ENCODE measurements at places on chromosomes 5 and 9.

DNA sequence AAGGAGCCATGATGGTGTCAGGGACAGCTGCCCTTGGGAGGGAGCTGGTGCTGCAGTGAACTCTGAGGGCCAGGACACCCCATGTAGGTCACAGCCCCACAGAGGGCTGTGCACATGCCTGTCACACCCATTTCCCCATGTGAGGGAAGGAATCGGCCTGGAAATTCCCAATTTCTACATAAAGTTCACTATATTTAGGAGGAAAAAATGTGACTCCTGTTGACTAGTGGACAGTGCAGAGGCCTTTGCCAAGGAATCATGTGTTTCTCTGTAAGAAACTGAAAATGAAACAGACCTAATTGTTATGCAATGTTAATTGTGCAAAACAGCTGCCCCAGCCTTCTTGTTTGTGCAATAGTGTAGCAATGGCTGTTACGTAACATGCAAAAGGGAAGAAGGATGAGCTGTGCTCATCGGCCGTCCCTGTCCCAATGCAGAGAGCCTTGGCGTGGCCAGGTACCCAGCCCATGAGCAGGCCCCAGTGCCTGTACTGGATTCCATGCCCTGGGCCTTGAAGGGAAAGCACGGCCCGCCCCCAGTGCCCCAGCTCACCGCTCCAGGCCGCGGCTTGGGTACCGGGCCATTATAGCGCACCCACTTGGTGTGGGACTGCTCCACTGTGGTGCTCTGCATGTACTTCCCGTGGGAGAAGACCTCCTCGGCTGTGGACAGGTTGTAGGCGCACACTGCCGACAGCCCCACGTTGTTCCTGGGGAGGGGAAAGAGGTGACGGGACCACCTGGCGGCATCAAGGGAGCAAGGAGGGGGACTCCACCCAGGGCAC, 70.0 kb downstream of the SECISBP2 start:
- no peak for ATAC-seq

GRCh38 chr5:168390491-168390890, 95.8 kb upstream of the RARS1 start:
- ATAC-seq: no peak

DNA sequence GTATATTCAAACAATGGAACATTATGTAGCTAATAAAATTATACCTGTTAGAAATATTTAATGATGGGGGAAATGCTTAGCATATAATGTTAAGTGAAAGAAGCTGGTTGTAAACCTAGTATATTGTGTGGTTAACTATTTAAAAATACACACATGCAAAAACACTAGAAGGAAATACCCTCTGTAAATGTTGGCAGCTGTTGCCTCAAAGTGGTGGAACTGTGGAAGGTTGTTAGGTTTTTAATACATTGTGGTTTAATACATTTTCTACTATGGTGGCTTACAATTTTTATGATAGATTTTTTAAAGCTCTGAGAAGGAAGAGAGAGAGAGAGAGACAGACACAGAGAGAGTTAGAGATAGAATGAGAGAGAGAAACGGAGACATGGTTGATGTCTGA, 74.9 kb downstream of the COL15A1 start:
- ATAC-seq: no peak

- no peak for ATAC-seq
These were observed 36.7 kb downstream of the GSN start for GRCh38 chr9:121304707-121305106.

DNA sequence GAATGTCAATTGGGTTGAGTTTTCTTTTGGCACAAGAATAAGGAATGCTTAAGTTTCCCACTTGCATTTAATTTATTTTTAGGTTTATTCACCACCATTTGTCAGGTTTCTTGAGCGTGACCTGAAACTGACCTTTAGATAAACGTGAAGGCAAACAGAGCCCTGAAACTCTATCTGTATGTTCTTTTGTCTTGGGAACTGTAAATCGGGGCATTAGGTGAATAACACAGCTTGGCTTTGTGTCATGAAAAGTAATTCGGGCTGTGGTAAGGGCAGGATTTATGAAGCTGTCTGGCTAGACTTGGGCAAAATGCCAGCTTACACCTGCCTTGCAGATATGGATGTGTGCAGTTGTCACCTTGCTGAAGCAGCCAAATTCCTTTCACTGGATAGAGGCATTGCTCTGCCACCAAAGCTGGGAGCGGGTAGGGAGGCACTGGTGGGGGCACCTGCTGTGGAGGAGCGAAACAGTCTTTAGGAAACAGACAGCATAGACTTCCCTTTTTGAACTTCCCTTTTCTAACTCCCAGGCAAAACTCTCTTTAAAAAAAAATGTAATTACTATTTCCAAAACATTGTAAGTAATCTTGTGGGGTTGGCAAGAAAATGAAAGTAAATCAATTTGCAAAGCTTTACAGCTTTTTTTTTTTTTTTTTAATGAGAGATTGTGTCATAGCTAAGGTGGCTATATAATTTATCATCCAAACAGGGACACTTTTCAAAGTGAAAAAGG, 545.2 kb downstream of the CSNK1G3 start:
- no peak for ATAC-seq

GRCh38 chr9:120531683-120532300, 48.2 kb downstream of the CDK5RAP2 start:
- ATAC-seq: no peak

GRCh38 chr5:1032551-1033027, 24.0 kb downstream of the NKD2 start:
- no peak for ATAC-seq

DNA sequence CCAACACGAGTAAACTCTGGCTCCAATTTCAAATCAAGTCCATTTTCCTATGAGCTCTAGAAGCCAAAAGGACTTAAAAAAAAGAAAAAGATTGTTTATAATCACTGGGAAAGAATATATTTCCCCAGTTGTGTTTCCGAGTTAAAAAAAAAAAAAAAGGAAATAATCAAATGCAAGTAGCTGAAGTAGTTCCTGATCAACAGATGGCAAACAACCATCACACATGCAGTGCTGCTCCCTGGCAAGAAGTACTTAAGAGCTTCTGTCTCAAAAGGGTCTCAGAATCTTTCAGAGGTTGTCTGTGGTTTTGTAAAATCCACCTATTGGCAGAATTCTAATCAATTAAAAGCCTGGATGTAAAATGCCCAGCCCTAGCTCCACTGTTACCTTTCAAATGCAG, 387.9 kb downstream of the RAB3C start:
- no peak for ATAC-seq

DNA sequence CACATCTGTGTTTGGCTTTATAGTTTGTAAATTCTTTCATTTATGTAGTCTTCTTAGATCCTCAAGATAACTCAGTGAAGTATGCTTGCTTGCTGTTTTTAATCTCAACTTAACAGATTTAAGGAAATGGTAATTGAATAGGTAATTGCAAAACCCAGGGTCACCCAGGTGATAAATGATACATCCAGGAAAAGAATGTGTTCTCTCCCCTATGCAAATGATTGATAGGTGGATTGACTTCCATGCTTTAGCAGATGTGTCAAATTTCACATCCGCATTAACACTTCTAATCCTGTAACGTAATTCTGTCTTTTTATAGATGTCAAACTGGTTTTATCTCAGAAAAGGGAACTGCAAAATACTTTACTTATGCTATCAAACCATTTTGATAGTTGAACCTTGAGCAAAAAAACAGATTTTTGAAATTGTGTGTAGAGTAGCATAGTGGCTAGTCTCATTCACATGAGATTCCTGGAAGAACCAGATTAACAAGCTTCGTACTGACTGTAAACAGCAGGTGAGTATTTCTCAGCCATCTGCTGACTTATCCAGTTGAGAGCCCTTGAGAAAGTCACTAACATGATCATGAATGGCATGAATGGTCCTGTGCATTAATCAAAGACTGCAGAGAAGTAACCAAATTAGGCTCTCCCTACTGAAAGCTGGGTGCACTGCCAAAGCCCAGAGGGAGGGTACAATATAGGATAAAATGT, 86.7 kb upstream of the PAM start:
- no peak for ATAC-seq

DNA sequence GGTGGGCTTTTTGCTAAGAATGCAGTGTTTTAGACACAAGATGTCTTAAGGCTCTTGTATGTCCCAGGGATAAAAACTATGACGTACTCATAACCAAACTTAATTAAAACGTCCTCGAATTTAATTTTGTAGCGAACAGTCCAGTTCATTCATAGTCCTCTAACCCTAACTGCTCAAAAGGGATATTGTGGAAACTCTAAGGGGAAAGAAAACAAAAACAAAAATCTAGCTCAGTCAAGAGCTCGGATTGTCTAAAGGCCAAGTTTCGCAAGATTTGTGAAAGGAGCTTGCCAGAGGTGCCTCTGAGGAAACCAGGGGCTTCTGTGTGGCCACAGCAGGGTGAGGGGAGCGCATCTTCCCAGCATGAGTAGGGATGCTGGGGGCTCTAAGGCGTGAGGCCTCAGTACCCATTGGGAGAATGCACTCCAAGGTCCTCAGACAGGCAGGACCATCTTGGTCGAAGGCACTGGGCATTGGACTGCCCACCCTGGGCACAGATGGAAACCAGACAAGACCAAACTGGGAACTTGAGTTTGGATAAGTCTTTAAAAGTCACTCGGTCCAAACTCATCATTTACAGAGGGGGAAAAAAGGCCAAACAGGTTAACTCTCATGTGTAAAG, 71.8 kb downstream of the PRRT1B start:
- no peak for ATAC-seq

DNA sequence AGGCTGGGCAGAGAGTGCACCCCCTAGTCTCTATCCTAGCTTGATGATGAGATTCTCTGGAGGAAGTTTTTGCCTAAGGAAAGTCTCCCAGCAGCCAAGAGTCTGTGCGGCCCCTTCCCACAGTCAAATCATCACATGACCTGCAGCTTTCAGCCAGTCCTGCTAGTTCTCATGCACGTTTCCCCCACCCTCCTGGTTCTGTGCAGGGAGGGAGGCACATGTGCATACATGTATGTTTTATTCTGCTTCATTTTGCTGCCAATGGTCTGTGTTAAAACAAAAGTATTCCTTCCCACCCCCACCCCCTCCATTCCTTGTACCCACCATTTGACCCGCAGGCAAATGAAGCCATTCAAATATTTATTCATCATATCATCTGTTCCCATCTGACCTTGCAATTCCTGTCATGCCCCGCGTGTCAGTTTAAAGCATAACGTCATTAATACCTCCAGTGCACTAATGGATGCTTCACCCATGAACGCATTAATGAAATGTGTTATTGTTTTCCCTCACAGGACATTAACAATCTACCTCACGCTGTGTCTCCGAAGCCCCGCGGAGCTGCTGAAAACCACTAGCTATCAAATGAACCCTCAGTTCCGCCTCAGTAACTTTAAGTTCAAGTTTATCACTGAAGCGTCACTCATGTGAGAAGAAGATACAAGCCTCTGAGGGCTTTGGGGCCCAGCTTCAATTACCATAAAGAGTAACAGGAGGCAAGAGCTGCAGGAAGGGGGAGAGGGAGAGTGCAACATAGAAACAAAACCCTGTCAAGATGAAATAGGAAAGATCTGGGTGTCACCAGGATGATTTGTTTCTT, 139.6 kb downstream of the RASEF start:
- no peak for ATAC-seq

DNA sequence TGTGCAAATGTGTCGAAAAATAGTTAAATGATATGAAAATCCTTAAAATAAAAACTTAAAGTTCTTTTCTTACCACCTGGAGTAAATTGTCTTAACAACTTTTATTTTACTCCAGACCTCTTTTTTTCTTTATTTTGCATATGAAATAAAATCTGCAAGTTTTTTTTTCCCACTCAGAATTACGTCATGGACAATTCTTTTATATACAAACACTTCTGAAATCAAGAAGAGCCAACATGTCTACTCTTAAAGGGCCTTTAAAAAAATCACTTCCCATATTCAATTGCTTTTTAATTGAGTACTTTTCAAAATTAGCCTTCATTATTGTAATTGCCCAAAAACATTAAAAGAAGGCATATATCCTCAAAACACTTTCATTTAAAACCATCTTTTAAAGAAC, 37.7 kb upstream of the ZFAND5 start:
- ATAC-seq: no peak

GRCh38 chr5:43017428-43017815, 22.7 kb downstream of the ANXA2R start:
- ATAC-seq: peak; percentile 16

GRCh38 chr5:89270901-89271300, 387.9 kb upstream of the MEF2C start:
- no peak for ATAC-seq

DNA sequence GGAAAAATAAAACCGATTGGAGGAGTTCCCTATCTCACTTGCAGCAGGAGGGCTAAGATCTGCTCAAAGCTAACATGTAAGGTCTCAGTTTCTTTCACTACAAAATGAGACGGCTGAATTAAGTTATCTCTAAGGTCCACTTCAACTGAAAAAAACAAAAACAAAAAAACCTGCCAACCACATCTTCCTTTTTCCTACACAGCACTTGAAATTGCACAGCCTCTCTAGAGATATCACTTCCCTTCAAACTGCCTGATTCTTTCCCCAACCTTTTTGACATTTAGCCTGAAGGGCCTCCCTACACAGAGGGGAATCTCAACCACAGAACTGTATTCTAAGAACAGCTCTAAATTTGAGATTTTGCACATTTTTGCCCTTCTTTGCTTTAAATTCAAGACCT, 227.9 kb upstream of the TARS1 start:
- ATAC-seq: no peak

DNA sequence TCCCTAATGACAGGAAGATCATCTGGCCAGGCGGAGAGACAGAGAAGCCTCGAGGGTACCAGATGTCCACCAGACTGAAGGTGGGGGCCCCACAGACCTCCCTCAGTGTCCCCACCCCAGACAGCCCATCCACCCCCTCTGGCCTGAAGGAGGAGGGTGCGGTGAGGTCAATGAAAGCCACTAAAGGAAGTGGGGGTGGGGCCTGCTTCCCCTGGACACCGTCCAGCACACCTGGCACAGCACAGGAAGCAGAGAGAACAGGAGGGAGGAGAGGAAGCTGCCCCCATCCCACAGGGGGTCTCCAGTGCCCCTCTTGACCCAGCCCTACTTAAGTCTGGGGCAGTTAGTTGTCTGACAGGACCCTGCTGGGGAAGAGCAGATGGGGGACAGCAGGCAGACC, 11.2 kb downstream of the LRRC26 start:
- no peak for ATAC-seq

DNA sequence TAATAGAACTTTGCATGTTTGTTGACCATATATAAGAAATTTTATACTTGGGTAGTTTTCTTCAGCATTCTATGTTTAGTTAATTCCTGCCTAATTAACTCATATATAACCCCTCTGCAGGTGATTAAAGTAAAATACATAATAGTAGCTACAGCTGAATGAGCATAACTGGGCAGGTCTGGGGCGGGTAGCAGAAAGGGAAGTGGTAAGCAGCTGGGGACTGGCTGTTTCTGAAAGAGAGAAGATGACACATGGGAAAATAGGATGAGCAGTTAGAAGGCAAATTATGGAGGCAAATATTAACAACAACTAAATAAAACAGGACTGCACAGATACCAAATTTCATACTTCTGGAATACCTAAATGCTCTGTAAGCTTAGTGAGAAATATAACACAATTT, 128.1 kb downstream of the CPLANE1 start:
- ATAC-seq: no peak
